ENCODE measurements at places on chromosomes 2 and 18.
A peak's percentile ranks its signal among the peaks of the same experiment; 100 is the strongest.

GRCh38 chr2:9140645-9141044, 66.0 kb upstream of the ASAP2 start:
- no peak for DNase-seq

DNA sequence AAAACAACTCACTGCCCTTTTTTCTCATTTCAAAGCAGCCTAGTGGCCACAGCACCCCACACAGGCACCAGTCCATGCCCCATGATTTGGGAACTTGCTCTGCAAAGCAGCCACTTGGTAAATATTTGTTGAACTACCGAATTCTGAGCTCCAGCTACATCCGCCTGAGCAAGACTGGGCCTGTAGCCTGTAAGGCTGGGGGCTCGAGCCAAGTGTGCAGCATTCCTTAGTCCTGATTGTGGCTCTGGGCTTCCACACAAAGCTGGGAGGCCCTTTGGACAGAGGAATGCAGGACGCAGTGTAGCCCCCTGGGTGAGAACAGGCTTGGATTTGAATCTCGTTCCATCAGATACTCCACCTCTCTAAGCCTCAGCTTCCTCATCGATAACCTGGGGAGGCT, 88.4 kb downstream of the ACTR2 start:
- peak; percentile 64 for DNase-seq

DNA sequence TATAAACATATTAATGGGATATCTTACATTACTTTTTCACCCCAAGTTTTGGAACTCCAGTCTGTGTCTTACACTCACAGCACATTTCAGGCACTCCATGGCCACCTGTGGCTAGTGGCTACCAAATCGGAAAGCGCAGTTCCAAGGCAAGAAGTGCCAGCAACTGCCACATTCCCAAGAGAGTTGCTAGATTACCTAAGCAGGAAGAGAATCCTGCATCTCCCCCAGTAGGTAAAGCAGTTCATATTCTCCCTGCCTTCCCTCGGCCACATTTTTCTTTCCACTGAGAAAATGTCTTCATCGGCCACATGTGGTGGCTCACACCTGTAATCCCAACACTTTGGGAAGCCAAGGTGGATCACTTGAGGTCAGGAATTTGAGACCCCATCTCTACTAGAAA, 62.8 kb downstream of the MEX3C start:
- no peak for DNase-seq

DNA sequence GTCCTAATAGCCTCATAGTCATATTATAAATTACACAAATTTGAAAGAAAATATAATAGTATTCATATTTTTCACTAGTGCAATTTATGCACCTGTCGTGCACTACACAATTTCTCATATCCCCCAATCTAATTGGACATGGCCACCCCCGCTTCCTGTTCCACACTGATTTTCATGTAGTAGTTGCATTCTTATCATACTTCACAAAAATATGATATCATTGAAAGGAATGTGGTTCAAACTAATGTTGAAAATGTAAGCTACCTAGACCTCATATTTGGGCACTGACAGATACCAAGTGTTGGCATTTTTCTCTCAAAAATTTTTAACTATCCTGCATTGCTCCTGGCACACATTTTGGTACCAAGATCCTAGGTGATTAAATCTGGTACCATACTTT, 985.5 kb upstream of the POU3F3 start:
- no peak for DNase-seq

DNA sequence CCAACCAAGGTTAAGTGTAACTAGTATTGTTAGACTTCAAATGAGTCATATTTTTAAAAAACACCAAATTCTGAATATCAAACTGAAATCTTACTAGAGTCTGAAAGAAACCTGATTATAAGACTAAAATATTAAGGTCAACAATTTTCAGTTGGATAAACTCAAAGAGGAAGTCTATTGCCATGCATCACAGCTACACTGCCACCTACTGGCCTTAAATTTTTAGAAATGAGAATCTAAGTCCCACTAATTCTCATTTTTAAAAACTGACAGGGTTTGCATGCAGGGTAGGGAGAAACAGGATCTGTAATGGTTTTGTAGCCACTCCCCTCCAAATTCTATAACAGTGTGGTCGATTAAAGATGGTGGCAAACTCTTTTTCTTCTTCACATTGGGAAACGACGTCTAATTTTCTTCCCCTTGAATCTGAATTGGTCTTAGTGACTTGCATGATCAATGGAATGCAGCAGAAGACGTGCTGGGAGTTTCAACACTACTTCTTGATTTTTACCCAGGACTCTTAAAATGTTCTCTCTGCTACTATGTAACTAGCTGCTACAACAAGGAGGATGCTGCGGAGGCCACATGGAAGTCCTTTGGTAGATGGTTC, 176.1 kb upstream of the SESTD1 start:
- DNase-seq, result no peak

DNA sequence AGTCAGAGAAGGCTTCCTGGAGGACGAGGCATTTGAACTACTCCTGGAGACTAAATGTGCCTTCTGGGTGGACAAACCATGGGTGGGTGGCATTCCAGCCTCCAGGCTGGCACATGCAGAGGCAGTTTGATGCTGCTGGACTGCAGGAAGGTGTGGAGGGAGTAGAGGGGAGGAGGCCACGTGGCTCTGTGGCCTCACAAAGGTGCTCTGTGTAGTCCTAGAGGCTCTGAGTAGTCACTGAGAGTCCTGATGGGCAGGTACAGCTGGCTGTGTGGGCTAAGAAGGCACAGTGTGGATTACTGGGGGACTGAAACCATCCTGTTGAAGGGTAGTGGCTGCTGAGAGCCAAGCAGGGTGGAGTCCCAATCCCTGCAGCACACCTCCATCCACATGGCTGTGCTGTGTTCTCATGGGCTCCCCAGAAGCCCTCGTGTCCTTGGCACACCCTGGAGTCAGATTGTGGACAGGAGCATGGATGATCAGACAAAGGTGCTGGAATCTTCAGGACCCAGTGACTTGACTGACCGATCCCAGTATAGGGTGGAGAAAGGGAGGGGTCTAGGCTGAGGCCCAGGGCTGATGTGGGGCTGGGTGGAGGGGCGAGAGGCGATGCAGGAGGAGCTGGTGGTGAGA, 87.4 kb upstream of the HS6ST1 start:
- DNase-seq, result peak; percentile 29

DNA sequence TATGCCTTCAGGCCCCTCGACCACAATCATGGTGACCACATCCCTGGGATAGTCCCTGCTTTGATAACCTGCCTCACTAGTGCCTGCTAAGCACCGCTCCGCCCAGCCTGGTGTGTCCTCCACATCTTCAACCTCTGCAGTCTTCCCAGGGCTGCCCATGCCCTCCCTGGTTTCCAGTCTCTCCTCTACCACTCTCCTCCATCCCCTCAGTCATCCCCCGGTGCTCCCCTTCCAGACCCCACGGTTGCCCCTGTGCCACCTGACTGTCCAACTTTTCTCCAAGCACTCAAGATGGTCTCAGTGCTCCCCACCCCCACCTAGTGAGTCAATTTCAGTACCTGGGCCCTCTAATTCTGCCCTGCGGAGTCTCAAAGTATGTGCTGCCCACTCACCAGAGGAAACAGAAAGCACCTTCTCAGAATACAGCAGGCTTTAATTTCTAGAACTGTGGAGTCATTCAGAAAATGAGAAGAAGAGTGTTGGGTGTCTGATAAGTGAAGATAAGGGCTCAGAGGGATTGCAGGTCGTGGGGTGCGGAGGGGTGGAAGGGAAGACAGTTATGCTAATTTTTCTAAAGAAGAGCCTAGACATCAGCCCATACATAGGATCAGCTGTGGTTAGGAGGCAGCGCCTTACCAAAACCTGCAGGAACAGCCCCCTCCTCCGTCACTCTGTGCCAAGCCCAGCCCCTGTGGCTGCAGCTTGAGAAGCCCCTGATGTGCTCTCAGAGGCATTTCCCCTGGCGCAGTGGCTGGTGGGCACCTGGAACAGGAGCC, 53.6 kb upstream of the CAB39 start:
- no peak for DNase-seq

DNA sequence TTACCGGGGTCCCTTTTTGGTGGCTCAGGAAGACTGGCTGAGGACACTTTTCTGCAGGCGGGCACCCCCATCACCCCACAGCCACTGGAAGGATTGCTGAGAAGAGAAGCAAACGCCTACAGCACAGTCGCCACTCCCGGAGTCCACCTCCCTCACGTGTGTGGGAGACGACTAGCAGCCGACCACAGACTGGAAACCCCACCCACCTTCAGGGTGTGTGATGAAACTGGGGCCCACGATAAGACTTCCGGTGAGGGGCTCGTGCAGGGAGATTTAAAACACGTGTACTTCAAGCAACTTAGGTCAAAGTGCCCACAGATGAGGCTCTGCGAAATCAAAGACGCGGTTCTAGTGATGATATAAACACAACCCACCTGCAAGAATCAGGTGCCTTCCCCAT, 26.3 kb downstream of the MBP start:
- no peak for DNase-seq

DNA sequence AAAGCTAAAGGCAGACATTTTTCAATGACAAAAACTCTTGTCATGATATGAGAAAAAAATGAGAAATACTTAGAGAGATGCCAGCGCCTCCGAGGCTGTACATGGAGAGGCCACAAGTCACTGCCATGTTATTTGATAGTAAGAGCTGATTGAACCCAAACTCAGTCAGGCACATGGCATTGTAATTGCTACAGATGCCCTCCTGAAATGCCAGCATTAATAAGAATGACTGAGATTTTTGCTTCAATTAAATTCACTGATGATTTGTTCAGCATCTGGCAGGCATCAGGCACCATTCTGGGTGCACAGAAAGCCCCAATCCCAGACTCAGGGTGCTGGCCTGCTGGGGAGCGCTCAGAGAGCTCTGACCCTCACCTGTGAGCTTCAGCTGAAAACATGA, 129.0 kb upstream of the PXDN start:
- DNase-seq, result no peak

DNA sequence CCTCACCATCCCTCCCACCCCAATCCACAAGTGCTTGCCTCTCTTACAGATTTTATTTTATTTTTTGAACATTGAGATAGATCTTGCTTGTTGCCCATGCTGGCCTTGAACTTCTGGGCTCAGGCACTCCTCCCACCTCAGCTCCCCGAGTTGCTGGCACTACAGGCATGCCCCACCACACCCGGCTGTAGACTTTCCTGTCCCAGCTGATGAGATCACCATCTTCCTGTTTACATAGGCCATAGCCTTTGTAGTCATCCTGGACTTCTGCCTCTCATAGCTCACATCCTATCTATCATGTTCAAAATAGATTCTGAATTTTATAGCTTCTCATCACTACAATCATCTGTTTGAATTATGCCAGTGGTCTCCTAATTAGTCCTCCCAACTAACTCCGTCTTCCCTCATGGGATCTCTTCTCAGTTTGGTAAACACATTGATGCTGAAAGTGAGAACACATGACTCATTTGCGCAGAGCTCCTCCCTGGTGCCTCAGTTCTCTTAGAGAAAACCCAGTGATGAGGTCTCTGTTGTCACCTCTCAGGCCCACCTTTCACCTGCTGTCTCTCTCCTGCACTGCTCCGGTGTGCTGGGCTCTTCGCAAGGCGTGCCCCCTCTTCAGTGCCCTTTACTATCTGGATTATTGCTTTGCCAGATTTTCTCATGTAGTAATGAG, 243.0 kb downstream of the ZNF407 start:
- no peak for DNase-seq

DNA sequence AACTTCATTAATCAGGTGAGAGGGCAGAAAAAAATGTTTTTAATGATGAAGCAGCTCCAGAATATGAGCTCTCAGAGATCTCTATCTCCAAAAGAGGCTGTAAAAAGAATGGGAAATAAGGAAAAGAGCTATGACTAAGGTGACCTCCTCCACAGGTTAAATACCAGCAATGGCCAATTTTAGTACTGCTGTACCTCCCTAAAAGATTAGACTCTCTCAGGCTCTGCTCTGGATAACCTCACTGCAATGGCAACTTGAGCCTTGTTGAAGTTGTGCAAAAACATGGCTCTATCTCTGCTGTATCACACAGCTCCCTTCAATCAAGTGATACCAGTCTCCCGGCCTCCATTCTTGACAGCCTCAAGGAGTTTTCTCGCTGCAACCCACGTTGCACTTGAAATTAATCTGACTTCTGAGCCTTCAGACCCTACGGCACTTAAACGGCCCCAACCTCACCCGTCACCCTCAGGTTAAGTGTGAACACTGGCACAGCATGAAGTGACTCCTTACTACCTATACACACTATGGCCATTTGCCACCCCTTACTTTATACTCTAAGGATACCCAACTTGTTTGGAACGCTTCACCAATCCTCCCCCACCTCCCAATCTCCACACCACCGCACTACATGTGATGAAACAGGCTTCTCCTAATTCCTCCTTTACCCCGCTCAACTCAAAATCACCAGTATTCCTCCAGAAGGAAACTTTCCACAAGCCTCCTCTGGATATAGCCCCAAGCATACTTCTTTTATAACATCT, 36.3 kb downstream of the SMAD2 start:
- no peak for DNase-seq

- DNase-seq, result no peak
Observed at GRCh38 chr2:18623782-18624181, 34.4 kb upstream of the NT5C1B start.

DNA sequence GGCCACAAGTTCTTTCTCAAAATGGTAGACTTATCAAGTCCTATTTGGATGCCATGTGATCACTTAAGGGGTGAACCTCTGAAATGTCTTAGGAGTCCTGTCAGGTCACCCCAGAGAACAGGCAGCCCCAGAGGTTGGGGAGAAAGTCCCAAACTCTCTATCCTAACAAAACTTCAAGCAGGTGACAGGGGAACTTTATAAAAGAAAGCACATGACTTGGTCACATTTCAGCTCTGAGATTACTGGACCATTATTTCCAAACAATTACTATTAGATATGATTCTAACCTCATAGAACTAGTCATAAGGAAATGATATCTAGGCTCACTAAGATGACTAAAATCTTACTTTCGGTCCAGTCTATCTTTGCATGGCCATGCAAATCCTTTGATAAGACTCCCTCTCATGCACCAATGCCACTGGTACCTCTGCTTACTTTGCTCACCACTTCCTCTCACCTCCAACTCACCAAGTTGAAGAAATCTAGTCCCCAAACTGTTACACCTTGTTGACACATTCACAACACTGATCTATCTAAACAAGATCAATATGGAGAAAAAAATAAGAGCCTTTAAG, 107.0 kb downstream of the GALNT14 start:
- DNase-seq, result no peak

DNA sequence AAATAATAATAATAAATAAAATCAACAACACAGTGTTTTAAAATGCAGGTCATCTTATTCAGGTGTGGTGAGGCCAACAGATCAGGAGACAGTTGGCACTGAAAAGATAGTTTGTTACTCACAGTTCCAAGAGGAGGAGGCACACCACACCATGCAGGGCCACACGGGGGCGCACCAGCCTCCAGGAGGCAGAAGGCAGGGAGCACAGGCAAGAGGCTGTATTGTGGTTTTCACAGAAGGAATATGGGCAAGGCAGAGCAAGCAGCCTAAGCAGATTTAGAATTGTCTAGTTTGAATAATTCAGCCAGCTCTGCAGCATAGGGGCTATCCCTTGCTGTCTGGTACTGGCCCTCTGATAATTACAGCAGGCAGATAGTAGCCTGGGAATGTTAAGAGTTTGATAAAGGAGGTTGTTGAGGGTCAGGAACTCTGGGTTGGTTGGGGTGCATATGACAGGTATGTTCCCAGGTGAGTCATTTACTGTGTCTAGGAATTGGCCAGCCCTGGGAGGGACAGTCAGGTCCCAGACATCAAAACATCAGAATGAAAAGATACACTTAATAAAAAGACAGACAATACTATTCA, 31.3 kb downstream of the KIAA2012 start:
- no peak for DNase-seq

- no peak for DNase-seq
Observed at GRCh38 chr2:207354462-207354861, 175.3 kb upstream of the CREB1 start.

- DNase-seq, result no peak
Observed at GRCh38 chr2:130385709-130386108, 29.9 kb downstream of the PTPN18 start.

- DNase-seq, result no peak
Observed at GRCh38 chr2:213259266-213259665, 25.0 kb upstream of the SPAG16 start.

All from left hindlimb (tissue), 1 donor.